ENCODE measurements at places on chromosomes 7 and 10. TPM values are rescaled to one million over a fixed set of nuclear protein-coding genes. Genes with fewer than 3 reads are reported as not detected.

- no peak for DNase-seq
These were observed 422.6 kb upstream of the NUPR2 start for GRCh38 chr7:56538541-56539429.

GRCh38 chr7:91151916-91152315 is 112.3 kb upstream of the FZD1 start:
- DNase-seq: no peak

DNA sequence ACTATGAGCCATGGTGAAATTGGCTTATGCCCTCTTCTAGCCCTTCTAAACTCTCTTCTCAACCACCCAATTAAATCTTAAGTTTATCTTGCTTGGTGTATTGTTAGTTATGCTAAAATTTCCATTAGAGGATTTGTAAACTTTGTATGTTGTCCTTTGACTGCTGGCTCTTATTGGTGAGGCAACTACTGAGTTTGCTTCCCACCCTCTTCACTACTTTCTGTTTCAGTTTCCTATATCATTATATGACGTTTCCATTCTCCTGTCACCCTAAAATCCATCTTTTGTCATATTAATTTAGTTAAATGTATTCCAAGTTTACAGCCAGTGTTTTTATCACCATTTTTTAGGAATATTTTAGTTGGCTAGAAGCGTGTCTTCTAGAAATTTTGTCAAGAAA is 80.9 kb upstream of the VWC2 start:
- DNase-seq: no peak

DNA sequence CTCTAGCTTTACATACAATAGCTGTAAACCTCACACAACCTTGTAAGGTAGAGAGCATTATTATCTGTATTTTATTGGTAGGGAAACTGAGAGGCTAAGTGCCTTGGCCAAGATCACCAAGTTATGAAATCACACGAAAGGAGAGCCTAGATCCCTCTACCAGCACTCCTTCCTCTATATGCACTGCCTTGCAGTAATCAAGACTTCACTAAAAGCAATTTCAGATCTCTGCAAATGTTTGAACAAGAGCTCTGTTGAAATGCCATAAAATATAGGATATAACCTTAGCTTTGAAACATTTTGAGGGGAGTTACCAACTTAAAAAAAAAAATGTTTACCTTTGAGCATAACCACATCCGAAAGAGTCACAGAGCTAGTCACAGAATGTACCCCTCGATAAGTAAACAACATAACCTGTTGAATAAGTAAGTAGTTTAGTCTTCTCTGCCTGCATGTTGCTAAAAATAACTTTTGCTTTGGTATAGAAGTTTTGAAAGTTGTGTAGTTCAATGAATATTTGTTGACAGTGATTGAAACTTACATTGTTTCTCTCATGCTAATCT is 709.4 kb downstream of the AUTS2 start:
- DNase-seq: no peak

Gene NFE2L3
- 0.57 TPM for total RNA-seq

GRCh38 chr7:124101173-124101768 is 68.4 kb upstream of the TMEM229A start:
- no peak for DNase-seq

DNA sequence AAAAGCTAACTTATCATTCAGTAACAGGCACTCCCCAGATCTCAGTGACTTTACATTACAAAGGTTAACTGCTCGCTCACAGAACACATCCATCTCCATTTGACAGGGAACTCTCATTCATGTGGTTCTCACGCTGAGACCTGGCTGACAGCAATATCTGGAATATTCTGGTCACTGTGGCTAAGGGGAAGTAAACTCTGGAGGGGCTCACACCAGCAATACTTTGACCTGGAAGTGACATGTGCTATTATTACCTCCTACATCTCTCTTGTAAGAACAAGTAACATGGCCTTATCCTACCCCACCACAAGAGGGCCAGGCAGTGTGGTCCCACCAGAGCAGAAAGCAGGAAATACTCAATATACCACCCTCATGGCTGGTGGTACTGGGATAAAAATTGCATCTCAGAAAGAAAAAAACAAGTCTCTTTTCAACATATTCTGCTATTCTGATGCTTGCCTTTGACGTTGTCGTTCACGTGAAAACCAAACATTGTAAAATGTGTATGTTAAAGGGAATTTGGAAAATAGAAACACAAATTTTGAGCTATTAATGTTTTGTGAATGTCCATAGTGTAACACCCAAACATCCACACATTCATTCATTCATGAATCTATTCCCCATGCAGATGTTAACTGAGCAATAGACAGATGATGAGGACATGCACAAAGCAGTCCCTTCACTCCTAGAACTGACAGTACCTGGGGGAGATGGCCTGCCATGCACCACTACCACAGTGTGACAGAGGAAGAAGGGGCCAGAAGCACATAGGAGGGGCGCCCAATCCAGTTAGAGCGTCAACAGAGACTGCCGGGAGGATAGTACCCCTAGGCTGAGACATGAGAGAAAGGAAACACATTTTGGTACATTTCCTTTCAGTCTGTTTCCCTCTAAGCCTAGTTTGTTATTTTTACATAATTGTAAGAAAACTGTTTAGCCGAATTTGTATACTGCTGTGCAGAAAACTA is 166.0 kb upstream of the SP4 start:
- no peak for DNase-seq

DNA sequence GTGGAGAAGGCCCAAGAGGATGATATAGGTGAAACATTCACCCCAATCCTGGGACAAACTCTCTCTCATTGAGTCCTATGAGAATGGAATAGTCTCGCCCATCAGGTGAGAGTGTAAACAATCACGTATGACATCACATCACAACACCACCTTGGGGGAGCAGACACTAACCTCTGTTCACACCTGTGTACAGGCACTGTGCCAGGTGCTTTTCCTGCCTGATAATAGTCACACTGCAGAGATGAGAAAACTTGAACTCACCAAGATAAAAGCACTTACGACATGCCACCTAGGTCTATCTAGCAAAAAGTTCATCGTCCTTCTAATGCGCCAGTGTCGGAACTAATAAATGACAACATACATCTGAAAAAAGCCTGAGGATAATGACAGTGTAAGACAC is 187.8 kb downstream of the FAM107B start:
- no peak for DNase-seq

DNA sequence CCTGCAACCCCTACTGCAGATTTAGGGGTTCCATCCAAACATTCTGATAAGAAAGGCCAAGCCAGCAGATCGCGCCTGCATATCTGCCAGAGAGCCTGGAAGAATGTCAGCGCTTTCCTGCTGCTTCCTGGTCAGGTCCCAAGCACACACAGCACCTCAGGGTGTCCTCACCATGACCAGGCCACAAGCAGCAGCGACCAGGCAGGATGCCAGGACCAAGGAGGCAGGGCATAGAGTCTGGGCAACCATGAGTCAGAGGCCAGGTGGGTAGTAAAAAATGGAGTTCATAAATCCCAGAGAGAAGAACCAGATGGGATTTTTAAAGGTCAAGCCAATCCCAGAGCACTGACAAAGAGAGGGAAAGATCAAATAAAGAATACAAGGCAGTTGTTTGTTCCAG is 5.5 kb upstream of the FAM131B start:
- no peak for DNase-seq

GRCh38 chr10:23174074-23174976 is 17.8 kb upstream of the PTF1A start:
- DNase-seq: no peak

Gene OPALIN
- not detected for total RNA-seq

Gene AGR2
- not detected for total RNA-seq

DNA sequence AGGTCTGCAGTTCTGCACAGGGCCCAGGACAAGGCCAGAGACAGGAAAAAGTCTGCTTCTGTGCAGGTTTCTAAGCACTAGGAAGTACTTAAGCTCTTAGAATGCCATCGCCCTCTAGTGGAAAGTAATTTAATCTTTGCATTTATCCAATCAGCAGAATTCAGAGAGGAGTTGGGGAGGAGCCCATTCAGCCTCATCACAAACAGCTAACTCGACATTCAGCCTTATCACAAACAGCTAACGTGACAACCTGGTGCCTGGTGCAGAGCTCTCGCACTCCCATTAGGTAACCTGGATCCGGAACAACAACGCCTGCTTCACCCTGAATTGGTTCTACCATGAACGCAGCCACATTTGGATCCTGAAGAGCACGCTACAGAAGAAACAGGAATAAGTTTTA is 15.2 kb downstream of the OAT start:
- no peak for DNase-seq

Gene NRG3
- 0.57 TPM for total RNA-seq

Gene ABCB4
- total RNA-seq: 9.8 TPM

Gene CFAP70
- total RNA-seq: 1.4 TPM

Gene HTRA1
- 104 TPM for total RNA-seq

DNA sequence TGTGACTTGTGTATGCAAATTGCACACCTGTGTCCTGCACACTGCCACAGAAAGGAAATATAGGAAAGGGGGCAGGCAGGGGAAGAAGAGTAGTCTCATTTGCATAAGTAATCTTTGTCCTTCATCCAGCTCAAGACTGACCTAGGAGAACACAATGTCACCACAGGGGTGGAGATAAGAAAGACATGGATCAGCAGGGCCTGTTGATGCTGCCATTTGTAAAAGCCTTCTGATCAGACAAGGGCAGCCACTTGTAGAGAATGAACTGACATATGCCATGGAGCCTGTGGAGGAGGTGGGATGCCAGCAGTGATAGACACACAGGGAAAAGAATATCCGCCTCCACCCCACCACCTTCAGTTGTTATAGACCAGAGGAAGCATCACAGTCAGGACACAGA is 528.9 kb downstream of the HTR7 start:
- DNase-seq: no peak

GRCh38 chr10:84944187-84944586 is 615.8 kb downstream of the CCSER2 start:
- no peak for DNase-seq

GRCh38 chr7:31663072-31663471 is 23.9 kb upstream of the PPP1R17 start:
- DNase-seq: no peak
